Progenitor cell of endocrine pancreas (in vitro differentiated cells): ENCODE measurements at places on chromosomes 4 and X. TPM values are rescaled to one million over a fixed set of nuclear protein-coding genes. Genes with fewer than 3 reads are reported as not detected.

Gene KLHL4
- total RNA-seq: 0.74 and 1.0 TPM in 2 replicates

DNA sequence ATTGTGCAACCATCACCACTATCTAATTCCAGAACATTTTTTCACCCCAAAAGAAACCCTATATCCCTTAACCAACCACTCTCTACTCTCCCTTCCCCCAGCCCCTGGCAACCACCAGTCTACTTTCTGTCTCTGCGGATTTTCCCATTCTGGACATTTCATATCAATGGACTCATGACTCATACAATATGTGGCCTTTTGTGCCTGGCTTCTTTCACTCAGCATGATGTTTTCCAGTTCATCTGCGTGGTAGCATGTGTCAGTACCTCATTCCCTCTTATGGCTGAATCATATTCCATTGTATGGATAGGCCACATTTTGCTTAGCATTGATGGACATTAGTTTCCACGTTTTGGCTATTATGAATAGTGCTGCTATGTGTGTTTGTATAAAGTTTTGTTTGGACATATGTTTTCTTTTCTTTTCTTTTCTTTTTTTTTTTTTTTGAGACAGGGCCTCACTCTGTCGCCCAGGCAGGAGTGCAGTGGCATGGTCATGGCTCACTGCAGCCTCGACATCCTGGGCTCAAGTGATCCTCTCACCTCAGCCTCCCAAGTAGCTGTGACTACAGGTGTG is 335.4 kb downstream of the BCOR start:
- H3K36me3 ChIP-seq: no peaks in the 10 kb centered on the region
- H3K27me3 ChIP-seq: peaks cover 6% of the 10 kb centered on the region
- no peak overlapping the region for H3K4me3 ChIP-seq
- peaks cover 22% of the 10 kb centered on the region for H3K4me1 ChIP-seq
- DNase-seq: no peak

Gene HELT
- total RNA-seq: not detected in 2 replicates

GRCh38 chr4:77184974-77185373 is 28.0 kb downstream of the CCNG2 start:
- H3K27me3 ChIP-seq: peaks cover 12% of the 10 kb centered on the region

DNA sequence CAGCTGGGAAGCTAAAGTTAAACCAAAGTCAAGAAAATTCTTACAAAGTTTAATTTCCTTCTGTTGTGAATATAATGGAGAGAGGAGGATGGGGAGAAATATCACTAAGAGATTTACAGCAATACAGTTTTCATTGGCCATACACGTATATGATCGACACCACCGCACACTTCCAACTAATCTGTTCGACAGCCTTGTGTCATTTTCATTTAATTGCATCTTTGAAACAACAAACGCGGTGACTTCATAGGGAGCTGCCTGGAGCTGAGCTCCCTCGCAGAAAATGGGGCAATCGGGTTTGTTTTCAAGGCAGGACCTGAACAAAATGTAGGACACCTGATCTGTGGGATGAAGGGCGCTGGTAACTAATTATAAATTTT is 1.3 kb downstream of the PTPN13 start:
- no peak for DNase-seq
- H3K4me1 ChIP-seq: peaks cover 37% of the 10 kb centered on the region
- H3K36me3 ChIP-seq: no peaks in the 10 kb centered on the region
- H3K4me3 ChIP-seq: peak overlapping the region; percentile 99
- H3K27ac ChIP-seq: peak overlapping the region; percentile 98

Gene DSPP
- not detected in 2 replicates for total RNA-seq

GRCh38 chr4:146709956-146710355 is 71.3 kb downstream of the POU4F2 start:
- no peaks in the 10 kb centered on the region for H3K4me1 ChIP-seq
- no peaks in the 10 kb centered on the region for H3K27me3 ChIP-seq
- DNase-seq: no peak
- H3K36me3 ChIP-seq: no peaks in the 10 kb centered on the region

DNA sequence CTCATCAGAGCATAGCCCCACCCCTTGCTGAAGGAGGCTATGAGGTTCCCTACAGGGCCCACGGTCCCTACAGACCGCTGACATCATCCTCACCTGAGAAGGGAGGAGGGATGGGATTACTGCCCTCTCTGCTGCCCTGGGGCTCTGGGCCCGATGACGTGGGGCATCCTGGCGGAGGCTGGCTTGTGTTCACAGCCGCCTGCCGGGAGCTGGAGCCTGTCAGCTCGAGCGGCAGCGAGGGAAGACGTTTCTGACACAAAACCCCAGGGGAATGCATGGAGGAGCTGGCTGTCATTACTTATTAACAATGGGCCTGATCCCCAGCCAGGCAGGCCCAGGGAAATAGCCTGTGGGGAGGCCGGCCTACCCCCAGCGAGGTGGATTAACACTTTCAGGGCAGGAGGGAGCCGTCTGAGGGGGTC is 106.6 kb upstream of the ATP6AP2 start:
- H3K36me3 ChIP-seq: no peaks in the 10 kb centered on the region
- H3K27ac ChIP-seq: peak overlapping the region; percentile 97
- H3K27me3 ChIP-seq: no peaks in the 10 kb centered on the region
